Cardiac septum (tissue), 1 donor: ENCODE measurements at places on chromosomes 3 and 15. TPM values are rescaled to one million over a fixed set of nuclear protein-coding genes. Genes with fewer than 3 reads are reported as not detected.

GRCh38 chr3:42655331-42655888, 1.9 kb downstream of the ZBTB47 start:
- DNase-seq: no peak

GRCh38 chr15:67906382-67906781, 66.5 kb upstream of the RNU6-1 start:
- no peak for DNase-seq

GRCh38 chr15:52252781-52253180, 42.8 kb downstream of the MYO5C start:
- no peak for DNase-seq

- no peak for DNase-seq
Measured at GRCh38 chr3:160395297-160395696, 3.7 kb downstream of the IFT80 start.

DNA sequence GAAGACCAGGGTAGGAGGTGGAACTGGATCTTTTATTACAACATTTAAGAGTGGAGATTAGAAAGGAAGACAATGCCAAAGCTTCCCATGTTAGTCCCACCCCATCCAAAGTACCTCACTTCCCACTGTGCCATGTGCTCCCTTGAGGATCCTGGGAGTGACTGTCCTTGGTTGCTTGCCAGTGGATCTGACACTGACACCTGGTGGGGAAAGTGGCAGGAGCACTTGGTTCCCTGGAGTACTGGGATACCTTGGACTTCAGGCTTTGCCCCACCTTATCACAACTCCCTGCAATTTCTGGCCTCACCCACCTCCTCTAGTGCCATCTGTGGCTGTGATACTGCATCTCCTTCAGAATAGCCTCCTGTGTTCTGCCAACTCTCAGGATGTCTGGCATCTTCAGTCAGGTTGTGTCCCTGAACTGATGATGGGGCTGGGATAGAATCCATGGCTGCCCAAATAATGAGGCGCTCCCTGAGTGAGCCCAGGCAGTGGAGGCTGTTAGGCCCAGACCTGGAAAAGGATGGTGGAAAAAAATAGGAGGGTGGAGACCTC, 1.3 kb downstream of the ELL3 start:
- DNase-seq: no peak

GRCh38 chr3:126549861-126550487, 8.8 kb downstream of the C3orf22 start:
- peak; percentile 76 for DNase-seq

GRCh38 chr3:129663930-129664646, 57.6 kb upstream of the PLXND1 start:
- DNase-seq: no peak

DNA sequence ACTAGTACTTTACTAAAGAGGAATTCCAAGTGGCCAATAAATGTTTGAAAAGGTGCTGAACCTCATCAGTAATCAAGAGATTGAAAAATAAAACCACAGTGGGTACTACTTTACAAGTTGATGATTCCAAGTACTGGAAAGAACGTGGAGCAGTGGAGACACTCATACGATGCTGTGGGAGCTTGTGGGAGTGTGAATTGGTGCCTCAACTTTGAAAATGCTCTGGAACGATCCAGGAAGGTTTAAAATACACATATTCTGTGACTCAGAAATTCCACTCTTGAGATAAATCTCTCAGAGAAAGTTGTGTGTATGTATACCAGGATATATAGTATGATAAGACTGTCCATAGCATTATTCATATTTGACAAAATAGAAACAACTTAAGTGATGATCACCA, 9.3 kb downstream of the LRCH3 start:
- no peak for DNase-seq

DNA sequence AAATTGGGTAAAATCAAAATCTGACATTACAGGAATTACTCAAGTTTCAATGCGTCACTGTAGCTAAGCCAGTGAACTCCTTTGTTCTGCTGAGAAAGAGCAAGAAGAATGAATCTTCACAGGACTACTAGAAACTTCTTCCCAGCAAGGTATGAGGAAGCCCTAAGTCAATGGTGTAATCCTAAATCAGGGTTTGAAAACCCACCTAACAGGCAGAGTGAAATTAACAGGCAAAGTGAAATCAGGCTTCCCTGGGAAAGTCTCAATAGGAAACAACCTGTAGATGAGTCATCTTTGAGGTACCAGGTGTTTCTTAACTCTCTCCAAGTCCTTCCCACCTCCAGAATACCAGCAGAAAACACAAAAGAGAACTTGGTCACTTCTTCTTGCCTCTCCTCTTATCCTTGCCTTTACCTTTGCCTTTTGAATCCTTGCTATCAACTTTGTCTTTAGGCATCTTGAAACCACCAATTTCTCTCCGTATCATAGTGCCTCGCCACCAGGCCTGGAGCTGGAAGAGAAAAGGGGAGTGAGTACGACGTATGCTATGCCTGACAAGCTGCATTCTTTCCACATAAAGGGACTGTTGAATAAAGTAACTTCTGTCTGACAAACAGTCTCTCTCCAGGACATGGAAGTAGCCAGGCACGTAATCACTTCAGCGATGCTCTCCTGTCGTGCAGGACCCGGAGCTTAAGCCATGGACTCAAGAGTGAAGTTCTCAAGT, 60.6 kb upstream of the RPL35A start:
- no peak for DNase-seq

DNA sequence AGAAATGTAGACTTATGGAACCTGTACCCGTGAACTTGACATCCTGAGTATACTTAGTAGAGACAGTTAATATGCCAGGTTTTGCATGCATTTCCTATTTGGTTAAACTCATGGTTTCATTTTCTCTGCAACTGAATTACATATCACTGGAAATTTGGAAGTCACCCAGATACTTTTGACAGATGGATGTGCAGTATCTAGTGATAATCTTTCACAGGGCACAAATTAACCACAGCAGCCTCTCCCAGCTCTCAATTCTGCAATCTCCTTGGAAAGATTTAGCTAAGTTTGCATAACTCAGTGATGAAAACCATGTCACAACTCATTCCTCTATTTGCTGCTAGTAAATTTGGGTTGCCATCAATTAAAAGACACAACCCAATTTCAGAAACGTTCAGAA, 162.3 kb upstream of the TPM1 start:
- no peak for DNase-seq

- DNase-seq: no peak
Measured at GRCh38 chr3:6165951-6166350, 695.0 kb upstream of the GRM7 start.

The ATP13A4 gene
- total RNA-seq: not detected

The FOXL2NB gene
- not detected for total RNA-seq

The TMEM42 gene
- total RNA-seq: 10.5 TPM

The KATNBL1 gene
- 23.3 TPM for total RNA-seq

The CHST13 gene
- 0.16 TPM for total RNA-seq

The MAGEL2 gene
- total RNA-seq: 0.11 TPM

The SLC9C1 gene
- total RNA-seq: 3.9 TPM

The ISLR gene
- 16.2 TPM for total RNA-seq

The AMT gene
- 20.1 TPM for total RNA-seq

The CCR2 gene
- total RNA-seq: 1.3 TPM
